ENCODE measurements at places on chromosomes 16 and 17.
A peak's percentile ranks its signal among the peaks of the same experiment; 100 is the strongest.

GRCh38 chr17:7515911-7516610, 31.9 kb downstream of the POLR2A start:
- DNase-seq: no peak

DNA sequence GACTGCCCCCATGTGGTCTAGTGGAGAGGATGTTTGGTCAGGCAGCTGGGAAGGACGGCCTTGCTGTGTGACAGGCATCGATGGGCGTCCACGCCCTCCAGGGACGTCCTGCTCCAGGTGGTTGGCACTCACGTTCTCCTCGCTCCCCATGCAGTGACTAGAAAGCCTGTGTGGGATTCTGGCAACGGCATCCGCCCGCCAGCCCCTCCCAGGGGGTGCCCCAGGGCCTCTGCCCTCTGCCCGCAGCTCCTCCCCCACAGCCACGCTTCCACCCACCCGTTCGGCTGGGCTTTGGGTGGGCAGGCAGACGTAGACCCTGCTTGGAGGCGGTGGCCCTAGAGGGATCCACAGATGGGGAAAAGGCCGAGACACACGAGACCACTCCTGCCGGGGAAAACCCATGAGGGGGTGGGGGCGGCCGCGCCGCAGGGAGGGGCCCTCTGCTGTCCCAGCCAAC, 4.7 kb upstream of the IL17C start:
- DNase-seq: no peak

DNA sequence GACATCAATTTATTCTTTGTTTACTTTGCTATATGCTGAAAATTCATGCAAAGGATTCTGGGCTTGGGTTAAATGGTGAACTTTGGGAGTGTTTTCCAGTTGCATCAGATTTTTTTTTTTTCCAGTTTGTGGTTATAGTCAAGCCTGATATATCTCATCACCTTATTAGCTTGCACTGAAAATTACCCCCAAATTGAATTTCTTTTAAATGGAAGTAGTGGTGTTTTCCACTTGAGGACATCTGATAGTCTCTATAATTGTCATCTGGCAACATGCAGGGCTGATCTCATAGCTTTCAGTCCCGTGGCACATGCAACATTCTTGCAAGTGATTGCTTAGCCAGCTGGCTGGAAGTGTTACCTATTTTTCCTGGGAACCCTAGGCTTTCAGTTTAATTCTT, 4.7 kb upstream of the KRTAP3-1 start:
- peak; percentile 68 for DNase-seq

- no peak for DNase-seq
These were observed 114.5 kb downstream of the CLEC16A start for GRCh38 chr16:11058832-11059231.

DNA sequence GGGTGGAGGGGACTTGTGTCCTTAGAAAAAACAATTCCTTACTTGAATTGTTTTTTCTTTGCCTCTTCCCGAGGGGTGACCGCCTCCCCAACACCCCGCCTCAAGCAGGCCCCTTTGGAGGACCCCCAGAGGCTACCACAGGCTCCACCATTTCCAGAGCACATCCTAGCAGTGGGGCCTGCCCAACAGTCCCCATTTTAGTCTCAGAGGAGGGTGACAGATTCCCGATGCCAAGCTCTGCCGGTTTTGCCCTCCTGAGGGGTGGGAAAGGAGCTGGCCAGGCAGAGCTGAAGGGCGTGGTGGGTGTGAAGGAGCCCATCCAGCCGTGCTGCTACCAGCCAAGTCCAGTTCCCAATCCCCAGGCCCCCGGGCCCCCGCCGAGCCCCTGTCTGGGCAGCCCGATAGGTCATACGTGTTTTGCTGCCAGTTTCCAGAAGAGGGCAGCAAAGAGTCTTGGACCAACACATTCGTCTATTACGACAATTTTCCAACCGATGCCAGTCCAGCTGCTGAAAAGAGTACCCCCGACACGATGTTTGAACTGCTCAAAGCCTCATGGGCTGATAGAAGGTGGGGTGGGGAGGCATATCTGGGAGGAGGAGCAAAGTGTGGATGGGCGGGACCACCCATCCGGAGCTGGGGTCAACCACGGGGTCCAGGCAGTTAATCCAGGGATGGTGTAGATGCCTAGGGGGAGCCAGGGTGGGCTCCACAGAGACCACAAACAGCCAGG, 18.8 kb upstream of the GAA start:
- DNase-seq: peak; percentile 85

- DNase-seq: no peak
These were observed 10.3 kb downstream of the FLCN start for GRCh38 chr17:17226451-17227265.

DNA sequence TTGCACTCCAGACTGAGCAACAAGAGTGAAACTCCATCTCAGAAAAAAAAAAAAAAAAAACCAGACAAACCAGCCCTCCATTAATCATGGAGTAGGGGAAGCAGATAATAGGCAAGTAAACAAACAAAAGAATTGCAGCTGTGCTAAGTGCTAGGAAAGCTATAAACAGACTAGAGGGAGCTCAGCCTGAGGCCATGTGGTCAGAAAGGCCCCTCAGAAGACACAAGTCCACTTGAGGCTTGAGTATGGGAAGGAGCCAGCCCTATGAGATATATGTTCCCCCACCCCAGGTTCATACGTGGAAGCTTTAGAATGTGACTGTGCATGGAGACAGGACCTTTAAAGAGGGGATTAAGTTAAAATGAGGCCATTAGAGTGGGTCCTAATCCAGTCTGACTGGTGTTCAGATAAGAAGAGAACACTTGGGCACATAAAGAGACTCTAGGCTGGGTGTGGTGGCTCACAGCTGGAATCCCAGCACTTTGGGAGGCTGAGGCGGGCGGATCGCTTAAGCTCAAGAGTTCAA, 132.6 kb upstream of the NOL11 start:
- DNase-seq: peak; percentile 57

DNA sequence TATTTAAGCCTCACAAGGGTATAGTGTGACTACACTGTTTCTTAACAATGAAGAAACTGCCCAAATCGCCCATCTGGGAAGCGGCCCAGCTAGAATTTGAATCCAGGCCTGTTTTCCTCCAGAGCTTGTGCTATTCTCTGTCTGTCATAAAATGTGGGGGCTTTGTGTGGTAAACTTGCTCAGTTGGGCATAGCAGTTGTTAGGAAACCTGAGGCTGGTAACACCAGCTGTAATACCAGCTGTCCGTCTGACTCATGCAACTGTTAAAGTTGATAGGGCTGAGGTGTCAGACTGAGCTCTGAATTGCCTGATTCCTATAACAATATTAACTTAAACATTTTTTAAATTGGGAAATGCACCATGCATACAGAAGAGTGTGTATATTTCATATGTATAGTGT, 9.3 kb downstream of the NOD2 start:
- DNase-seq: no peak

Measured in NCI-H1436 (cell line).